Vagina (tissue), 2 donors: ENCODE measurements at places on chromosomes 12 and 14.

DNA sequence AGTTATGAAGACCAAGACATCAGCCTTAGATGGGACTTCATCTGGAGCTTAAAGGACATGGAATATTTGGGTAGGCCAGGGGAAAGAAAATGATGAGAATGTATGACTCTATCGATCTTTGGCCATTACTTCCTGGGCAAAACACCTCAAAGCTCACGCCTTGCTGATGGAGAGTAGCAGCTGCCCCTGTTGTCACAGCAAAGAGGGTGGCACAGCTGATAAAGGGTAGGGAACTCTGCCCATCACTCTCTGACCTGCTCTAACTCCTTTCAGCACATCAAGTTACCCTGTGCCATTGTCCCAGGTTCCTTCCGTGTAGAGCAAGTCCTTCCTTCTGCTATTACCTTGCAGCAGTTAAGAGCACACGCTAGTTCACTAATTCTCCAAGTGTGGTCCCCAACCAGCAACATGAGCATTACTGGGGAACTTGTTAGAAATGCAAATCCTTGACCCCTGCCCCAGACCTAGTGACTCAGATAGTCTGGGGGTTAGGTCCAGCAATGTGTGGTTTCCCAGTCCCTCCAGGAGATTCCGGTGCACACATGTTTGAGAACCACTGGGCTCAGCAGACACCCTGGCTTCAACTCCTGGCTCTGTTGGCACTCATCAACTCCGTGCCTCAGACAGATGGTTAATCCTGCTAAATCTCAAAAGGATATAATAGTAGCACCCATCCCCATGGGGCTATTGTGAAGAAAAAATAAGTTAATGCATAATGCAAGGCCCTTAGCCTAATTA is 93.7 kb upstream of the EEA1 start:
- no peak for DNase-seq

- DNase-seq: no peak
Measured at GRCh38 chr12:96985515-96986362, 78.7 kb downstream of the NEDD1 start.

GRCh38 chr12:65557438-65558181 is 266.7 kb upstream of the HMGA2 start:
- no peak for DNase-seq

DNA sequence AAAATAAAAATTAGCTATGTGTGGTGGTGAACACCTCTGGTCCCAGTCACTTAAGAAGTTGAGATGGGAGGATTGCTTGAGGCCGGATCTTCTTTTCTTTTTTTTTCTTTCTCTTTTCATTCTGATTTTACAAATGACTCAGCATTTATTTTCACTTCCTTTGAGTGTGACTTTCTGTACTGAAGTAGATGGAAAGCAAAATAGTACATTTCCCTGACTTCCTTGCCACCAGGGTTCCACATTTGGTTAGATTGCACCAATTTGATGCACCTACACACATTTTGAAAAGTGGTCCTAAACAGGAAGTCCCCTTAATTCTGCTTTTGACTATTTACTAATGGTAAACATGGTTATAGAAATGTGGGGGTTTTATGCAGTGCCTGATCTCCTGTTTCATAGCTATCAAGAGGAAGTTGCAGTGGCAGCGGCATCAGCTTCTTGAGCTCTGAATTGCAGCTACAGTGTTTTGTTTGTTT is 13.0 kb upstream of the LEMD3 start:
- DNase-seq: no peak

DNA sequence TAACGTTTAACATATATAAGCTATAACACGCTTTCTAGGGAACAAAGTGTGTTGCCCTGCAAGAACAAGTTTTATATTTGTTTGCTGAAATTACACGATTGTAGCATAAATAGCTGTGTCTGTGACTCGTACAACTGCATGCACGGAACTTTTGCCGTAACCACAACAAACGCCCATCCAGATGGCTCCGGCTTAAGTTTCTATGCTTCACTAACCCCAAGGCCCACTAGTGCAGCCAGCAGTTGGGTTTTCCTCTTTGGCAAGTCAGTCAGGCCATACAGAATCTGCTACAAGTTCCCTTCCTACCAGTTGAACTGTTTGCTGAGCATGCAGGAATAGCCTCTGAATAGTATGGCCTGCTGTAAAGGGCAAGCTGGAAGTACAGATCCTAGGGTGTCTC is 12.1 kb downstream of the CSRP2 start:
- DNase-seq: no peak

DNA sequence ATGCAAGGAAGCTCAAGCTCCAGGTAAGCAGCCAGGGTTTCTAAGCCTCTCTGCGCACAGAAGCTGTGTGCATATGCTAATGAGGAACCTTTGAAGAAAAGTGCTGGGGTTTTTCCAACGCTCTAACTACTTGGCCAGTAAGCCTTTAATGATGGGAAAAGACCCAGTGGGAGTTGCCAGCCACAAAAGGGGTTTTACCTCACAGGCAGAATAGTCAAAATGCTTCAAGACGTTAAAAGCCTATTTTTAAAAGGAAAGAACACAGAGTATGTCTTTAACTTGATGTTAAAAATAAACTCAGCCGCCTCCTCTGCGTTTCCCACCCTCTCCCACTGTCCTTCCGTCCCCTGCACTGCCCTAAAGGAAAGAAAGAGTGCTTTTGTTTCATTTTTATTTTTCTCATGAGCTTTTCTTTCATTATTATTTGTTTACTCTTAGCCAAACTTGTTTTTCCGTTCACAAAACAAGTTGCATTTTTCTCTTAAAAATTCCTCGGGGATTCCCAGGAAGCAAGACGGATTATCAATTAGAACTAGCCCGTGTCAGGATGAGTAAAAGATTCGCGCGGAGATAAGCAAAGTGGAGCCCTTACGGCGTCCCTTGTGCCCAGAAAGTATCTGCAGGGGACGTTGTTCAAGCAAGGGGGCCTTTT is 209.8 kb upstream of the NUDT4 start:
- DNase-seq: no peak

DNA sequence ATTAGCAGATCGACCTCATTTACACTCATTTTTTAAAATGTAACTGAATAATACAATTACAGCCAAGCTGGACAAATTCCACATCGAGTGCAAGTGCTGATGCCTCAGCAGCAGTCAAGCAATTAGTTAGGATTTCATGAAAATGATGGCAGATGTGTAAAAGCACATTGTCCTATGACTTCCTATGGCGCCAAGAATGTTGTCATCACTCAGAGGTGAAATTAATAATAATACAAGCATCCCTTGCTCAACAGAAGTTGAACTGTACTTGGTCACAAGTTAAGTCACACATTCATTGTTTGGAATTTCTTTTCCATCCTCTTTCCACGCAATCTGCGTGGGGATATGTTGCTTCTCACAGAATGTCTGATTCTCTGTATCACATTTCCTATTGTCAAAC is 117.3 kb downstream of the GTF2A1 start:
- DNase-seq: no peak

DNA sequence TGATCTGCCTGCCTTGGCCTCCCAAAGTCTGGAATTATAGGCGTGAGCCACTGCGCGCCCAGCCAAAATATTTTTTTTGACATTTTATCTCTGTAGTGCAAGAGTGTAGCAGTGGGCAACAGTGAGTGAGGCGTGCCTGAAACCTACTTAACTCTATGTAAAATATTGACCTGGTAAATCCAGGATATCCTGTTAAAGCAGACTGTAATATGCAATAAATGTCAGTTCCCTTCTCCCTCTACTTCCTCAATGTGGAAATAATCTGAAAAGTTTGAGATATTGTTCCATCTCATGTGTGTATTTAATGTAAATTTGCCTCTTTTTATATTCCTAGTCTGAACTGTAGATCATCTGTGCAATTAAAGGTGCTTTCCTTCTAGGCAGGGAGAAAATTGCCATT is 9.5 kb upstream of the CDK17 start:
- DNase-seq: no peak

DNA sequence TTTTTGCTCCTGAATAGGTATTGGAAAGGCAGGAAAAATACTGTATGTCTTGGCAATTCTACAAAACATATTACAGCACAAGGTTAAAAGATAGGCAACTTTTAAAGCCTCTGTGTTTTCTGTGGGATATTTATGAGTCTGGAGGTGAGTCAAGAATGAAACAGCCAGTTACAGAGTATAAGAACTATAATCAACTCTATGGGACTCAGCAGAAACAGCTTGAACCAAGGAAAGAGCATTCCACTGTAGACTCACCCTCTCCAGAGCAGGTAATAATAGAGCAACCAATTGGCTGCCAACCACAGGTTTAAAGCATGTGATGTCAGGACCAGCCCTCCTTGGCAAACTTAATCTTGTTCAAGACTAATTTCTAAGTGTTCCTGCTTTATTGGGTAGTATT is 100.5 kb upstream of the MDM1 start:
- DNase-seq: no peak

DNA sequence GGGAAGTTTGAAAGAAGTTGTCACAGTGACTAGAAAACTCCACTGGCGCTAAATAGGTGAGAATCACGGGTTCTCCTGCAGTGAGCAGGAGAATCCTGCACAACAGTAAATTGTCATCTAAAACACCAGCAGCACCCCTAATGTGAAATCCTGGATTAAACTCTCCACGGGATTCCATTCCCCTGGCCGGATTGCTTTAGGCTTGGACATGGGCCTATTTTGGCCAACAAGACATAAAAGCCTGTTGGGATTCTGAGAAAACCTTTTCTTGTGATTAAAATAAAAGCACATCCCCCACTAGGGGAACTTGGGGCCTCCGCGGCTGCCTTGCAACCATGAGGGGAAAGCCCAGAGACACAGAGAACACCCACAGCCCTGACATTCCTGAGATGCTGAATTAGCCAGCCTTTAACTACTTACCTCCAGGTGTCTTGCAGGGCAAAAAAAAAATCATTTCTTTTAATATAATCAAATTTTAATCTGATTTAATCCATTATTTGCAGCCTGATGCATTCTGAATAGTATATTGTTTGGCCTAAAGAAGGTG is 21.0 kb upstream of the TSPAN11 start:
- no peak for DNase-seq

- peak; percentile 61 for DNase-seq
Measured at GRCh38 chr14:69887740-69888657, 8.8 kb downstream of the SMOC1 start.

DNA sequence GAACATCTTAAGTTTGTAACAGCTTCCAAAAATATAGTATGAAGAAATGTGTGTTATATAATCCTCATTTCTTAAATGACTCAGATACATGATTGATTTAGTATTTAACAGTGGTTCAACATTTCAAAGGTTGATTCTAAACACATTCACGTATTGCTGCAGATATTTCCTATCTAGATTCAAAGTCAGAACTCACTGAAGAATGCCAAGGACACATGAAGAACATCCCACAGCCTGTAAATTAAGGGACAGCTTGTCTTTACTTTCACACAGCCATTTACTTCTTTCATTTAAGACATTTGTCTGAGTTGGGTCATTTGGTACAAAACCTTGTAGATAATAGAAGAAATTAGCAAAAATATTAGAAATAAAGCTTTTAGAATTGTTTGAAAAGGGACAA is 66.9 kb upstream of the CPSF6 start:
- no peak for DNase-seq

DNA sequence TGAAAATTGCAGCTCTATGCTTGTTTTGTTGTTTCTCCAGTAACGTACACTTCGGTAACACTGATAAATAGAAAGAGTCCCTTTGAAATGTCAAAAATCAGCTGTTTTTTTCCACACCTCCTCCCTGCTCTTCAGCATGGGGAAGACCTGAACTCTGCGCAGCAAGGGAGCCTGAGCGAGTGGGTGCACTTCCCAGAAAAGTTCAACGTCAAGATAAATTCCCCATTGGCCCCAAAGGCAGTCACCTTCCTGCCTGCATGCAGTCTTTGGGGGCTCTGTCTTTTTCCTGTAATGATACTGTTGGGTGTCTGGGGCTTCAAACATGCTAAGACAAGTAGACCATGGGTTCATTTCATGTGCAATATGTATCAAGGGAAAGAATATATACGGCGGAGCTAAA is 8.8 kb upstream of the FOXG1 start:
- DNase-seq: no peak

DNA sequence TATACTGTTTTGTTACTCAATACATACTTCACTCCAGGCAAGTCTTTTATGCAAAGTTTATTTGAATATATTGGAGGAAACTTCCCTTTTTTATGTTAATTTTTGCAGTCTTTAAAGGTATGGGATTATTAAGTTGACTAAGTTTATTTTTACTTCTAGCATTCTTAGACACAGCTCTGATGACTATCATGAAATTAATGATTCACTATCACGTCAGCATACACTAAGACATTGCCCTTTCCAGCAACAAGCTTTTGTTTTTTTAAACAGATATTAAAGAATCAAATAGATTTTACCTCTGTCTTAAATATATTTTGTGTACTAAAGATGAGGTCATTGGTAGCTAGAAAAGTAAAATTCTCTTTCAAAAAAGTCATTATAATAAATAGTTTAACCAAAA is 52.1 kb downstream of the DERA start:
- no peak for DNase-seq

GRCh38 chr12:104930388-104931326 is 27.4 kb downstream of the SLC41A2 start:
- DNase-seq: no peak

DNA sequence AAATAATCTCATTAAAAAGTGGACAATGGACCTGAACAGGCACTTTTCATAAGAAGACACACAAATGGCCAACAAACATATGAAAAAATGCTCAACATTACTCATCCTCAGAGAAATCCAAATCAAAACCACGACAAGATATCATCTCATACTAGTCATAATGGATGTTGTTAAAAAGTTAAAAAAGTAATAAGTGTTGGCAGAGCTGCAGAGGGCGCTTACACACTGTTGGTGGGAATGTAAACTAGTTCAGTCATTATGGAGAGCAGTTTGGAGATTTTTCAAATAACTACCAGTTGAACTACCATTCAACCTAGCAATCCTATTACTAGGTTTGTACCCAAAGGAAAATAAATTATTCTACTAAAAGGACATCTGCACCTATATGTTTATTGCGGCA is 47.2 kb downstream of the FOXG1 start:
- no peak for DNase-seq

GRCh38 chr14:71346685-71347084 is 439.4 kb downstream of the PCNX1 start:
- DNase-seq: no peak

DNA sequence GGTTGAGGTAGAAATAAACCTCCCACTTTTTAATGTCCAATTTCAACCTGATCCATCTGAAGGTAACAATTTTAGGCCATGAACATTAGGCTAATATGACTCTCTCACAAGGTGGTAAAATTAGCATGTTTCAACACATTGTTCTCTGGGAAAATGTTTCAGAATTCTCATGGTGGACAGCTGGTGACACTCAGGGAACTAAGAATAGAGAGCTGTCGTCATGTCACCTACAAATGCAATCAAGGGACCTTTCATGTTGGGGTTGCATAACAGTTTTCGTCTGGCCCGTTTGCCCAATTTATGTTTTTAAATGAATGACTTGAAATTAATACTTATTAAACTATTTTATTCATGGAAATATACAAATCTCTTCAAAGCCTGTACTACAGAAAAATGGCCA is 180.7 kb upstream of the PRICKLE1 start:
- DNase-seq: no peak

DNA sequence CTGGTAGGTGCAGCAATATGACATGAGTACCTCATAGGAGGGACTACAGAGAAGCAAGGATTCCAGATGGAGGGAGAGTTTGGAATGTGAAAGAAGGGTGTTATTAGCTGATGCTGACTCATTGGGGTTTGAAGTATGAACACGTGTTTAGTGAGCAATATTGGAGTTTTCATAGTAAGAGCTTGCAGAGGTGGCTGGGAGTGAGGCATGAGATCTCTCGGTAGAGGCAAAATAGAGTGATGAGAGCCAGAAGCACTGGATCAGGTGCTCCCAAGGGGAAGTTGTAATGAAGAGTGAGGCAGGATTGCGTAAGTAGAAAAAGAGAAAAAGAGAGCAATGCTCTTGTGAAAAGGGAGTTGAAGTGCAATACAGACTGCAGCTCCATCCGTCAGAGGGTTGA is 42.1 kb downstream of the MGST1 start:
- DNase-seq: no peak
